ENCODE measurements at places on chromosomes 2 and 18.

GRCh38 chr18:35106845-35107148 is 65.6 kb downstream of the MAPRE2 start:
- DNase-seq = no peak
- no peak overlapping the region for H3K27ac ChIP-seq
- H3K36me3 ChIP-seq = peaks cover 2% of the 10 kb centered on the region
- no peaks in the 10 kb centered on the region for H3K27me3 ChIP-seq
- no peak overlapping the region for H3K4me3 ChIP-seq

DNA sequence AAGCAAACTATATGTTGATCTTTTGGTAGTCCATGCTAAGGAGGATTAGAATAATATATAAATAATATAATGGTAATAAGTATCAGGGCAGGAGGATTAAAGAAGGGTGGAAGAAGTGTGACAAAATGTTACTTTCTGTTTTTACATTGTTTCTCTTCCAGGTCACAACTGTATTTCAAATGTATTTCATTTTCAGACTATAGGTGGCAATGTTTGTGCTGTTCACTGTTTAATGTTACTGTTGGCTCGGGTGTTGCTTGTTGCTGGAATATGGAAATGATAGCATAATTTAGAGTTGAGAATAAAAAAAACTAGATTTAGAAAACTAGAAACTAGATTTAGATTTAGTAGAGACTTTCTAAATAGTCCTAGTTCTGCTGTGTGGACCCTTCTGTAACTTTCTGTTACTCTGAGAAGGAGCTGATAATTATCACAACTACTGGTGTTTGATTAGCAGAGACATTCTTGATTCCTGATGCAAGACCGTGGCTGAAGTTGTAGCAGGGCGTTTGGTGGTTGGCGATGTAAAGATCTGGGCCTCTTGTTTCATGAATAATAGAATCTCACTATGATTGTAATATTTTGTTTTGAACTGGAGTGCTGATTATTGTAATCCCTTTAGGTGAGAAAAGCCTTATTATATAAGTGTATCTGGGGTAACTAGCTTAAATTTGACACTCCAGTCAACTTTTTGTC is 7.9 kb downstream of the NEDD4L start:
- DNase-seq = no peak
- H3K4me1 ChIP-seq = peaks cover 2% of the 10 kb centered on the region
- peak overlapping the region; percentile 14 for H3K27ac ChIP-seq
- no peaks in the 10 kb centered on the region for H3K36me3 ChIP-seq

GRCh38 chr2:32614084-32614483 is 13.8 kb upstream of the TTC27 start:
- H3K4me1 ChIP-seq = peaks cover 2% of the 10 kb centered on the region
- peak overlapping the region; percentile 68 for H3K27ac ChIP-seq
- no peak for DNase-seq
- no peak overlapping the region for H3K4me3 ChIP-seq

DNA sequence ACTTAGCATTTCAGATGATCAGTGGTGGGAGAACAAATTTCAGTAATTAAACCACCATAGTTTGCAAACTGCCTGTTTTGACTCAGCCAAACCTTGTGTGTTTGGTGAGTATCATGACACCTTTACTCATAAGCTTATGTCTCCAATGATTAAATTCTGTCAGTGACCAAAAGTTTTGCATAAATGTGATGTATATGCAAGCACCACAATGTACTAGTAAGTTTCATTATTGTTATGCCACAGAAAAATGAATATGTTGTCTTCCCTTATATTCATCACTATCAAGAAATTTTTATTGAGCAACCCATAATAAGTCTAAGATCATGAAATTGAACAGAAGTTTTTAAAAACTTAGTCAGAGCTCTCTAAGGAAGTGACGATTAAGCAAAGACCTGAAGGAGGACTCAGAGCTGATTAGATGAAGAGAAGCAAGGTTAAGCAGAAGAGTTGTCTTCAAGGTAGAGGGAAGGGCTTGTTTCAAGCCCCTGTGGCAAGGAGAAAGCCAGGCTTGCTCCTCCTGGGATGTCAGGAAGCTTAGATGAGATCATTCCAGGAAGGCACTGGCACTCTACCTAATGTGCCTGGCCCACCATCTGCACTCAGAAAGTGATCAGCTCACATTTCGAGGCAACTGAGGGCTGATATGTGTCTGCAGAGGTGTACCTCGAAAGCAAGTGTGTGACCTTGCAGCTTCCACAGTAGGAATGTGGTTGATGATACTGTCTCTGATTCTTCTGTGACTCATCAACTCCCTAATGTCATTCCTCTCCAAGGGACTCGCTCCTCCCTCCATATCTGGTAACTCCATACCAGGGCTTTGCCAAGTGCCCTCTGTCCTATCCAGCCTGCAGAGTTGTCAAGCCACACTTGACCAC is 54.7 kb downstream of the KCTD18 start:
- H3K27ac ChIP-seq = no peak overlapping the region
- no peak for DNase-seq
- peaks cover 2% of the 10 kb centered on the region for H3K36me3 ChIP-seq
- peaks cover 17% of the 10 kb centered on the region for H3K4me1 ChIP-seq

GRCh38 chr2:9950521-9951271 is 797 bp upstream of the GRHL1 start:
- peak overlapping the region; percentile 56 for H3K27ac ChIP-seq
- no peak for DNase-seq
- peaks cover 55% of the 10 kb centered on the region for H3K27me3 ChIP-seq
- H3K4me3 ChIP-seq = peak overlapping the region; percentile 94

DNA sequence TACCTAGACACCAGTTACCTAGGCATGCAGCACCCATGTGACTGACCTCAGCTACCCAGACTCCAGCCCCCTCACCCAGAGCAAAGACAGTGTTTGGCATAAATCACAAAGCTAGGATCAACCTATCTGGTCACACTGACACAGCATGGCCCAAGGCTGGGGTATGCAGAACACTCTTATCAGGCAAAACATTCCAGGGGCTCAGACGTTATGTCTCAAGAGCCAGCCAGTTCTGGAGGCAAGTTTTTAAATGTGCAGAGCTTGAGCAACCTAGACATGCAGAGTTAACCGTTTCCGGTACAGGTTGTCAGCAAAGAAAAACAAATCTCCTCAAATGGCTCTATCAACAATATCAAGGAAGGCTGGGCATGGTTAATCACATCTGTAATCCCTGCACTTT is 92.8 kb downstream of the AP1S3 start:
- no peak overlapping the region for H3K27ac ChIP-seq
- peaks cover 2% of the 10 kb centered on the region for H3K4me1 ChIP-seq
- no peak overlapping the region for H3K4me3 ChIP-seq

- no peak overlapping the region for H3K4me3 ChIP-seq
- no peaks in the 10 kb centered on the region for H3K36me3 ChIP-seq
- H3K27ac ChIP-seq = no peak overlapping the region
- H3K27me3 ChIP-seq = peaks cover 5% of the 10 kb centered on the region
- no peaks in the 10 kb centered on the region for H3K4me1 ChIP-seq
Measured at GRCh38 chr2:109497911-109498870, 115.6 kb downstream of the SEPTIN10 start.

GRCh38 chr2:28292491-28292890 is 100.2 kb upstream of the FOSL2 start:
- DNase-seq = no peak
- H3K27me3 ChIP-seq = no peaks in the 10 kb centered on the region
- peaks cover under 1% of the 10 kb centered on the region for H3K36me3 ChIP-seq
- no peak overlapping the region for H3K4me3 ChIP-seq
- peaks cover under 1% of the 10 kb centered on the region for H3K4me1 ChIP-seq

DNA sequence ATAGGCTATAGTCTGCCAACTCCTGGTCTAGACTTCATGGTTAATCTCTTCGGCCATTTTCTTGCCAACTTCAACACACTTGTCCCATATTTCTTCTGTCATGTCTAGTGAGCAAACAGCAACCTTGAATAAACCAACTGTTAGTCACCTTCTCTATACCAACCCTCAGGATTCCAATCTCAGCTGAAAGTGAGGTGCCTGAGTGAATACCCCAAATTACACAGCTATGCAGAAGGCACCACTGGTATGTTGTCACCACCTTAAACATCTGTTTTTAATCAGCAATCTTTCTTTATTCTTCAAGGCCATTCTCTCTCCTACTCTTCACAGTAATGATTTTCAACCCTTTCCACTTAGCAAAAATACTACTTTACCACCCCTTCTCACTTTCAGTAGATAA is 39.3 kb downstream of the THOC1 start:
- peaks cover 3% of the 10 kb centered on the region for H3K4me1 ChIP-seq
- DNase-seq = no peak
- peak overlapping the region; percentile 55 for H3K27ac ChIP-seq
- no peak overlapping the region for H3K4me3 ChIP-seq
- H3K27me3 ChIP-seq = no peaks in the 10 kb centered on the region

DNA sequence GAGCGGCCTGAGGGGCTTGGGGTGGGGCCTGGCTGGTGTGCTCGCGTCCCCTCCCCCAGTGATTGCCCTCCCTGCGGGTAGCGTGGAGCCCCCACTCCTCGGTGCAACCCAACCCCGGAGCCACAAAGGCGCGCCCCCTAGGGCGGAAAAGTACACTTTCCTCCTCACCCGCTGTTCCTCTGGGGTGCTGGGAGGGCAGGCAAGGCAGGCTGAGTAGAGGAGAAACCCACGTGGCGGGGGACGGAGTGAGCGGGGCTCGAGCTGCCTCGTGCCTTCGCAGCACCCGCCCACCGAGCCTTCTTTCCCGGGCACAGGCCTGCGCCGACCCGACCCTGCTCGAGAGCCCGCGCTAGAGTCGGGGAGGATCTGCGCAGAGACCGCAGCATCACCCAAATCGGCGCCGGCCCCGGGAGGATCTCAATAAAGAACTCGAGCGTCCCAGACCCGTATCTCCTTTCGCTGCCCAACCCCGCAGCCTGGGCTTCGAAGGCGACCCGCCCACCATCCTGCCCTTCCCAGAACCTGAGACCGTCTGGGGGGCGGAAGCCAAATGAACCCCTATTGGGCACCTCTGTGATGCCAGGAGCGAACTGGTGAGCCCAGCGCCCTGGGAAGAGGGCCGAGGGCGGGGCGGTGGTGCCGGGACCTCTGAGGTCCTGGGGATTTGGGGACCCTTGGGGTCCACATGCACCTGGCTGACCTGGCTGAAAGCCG is 1.5 kb downstream of the UCN start:
- peaks cover 19% of the 10 kb centered on the region for H3K27me3 ChIP-seq
- no peak for DNase-seq
- H3K4me1 ChIP-seq = no peaks in the 10 kb centered on the region
- peak overlapping the region; percentile 70 for H3K4me3 ChIP-seq

GRCh38 chr2:75547345-75548035 is 13.2 kb downstream of the EVA1A start:
- H3K27me3 ChIP-seq = peaks cover 52% of the 10 kb centered on the region
- no peak overlapping the region for H3K27ac ChIP-seq
- no peak overlapping the region for H3K4me3 ChIP-seq
- no peaks in the 10 kb centered on the region for H3K4me1 ChIP-seq

GRCh38 chr2:168152902-168153530 is 94.4 kb downstream of the STK39 start:
- H3K36me3 ChIP-seq = peaks cover 7% of the 10 kb centered on the region
- no peak overlapping the region for H3K4me3 ChIP-seq
- DNase-seq = no peak
- H3K27ac ChIP-seq = no peak overlapping the region
- no peaks in the 10 kb centered on the region for H3K27me3 ChIP-seq

DNA sequence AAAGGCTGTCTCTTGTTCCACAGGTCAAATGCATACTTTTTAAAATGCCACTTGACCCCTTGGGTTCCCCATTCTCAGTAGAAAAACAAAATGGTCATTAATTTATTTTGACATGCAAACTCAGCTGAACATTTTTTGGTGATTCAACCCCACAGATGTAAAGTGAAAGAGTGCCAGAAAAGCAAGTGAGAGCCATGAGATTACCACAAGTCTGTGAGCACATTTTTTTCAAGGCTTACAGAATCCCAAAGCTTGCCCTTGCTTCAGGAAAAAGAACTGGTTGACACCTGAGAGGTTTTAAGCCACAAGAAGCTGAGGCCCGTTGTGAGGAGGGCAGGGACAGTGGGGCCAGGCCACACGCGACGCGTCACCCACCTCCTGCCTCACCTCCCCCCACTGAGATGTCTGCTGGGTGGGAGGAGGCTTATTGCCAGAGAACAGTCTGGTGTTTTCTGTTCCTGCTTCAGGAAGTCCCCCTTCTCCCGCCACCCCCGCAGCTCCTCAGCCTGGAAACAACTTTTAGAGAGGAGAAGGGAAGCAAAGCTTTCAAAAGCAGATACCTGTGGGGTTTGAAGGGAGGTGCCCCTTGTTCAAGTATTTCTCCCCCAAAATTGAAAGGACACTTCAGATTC is 70.4 kb upstream of the CYP1B1 start:
- H3K27me3 ChIP-seq = peaks cover 9% of the 10 kb centered on the region
- no peak overlapping the region for H3K27ac ChIP-seq
- H3K36me3 ChIP-seq = peaks cover 2% of the 10 kb centered on the region
- no peak for DNase-seq
- no peaks in the 10 kb centered on the region for H3K4me1 ChIP-seq

DNA sequence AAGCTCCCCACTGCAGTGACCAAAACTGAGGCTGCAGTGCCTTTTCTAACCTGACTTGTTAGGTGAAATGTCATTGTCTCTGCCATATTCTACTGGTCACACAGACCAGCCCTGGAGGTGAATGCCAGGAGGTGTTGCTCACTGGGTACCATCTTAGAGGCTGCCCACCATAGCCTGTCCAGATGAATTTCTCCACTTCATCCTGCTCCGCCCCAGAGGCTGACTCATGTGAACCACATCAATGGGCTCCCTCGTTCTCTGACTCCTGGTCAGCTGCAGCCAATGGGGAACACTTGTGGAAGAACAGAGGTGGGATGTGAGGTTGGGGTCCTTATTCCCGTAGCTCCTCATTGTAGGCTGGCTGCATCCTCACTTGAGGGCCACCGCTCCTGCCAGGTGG is 3.4 kb upstream of the NARS1 start:
- no peak overlapping the region for H3K27ac ChIP-seq
- no peak for DNase-seq
- no peaks in the 10 kb centered on the region for H3K27me3 ChIP-seq
- peaks cover 8% of the 10 kb centered on the region for H3K4me1 ChIP-seq
- peaks cover 2% of the 10 kb centered on the region for H3K36me3 ChIP-seq

DNA sequence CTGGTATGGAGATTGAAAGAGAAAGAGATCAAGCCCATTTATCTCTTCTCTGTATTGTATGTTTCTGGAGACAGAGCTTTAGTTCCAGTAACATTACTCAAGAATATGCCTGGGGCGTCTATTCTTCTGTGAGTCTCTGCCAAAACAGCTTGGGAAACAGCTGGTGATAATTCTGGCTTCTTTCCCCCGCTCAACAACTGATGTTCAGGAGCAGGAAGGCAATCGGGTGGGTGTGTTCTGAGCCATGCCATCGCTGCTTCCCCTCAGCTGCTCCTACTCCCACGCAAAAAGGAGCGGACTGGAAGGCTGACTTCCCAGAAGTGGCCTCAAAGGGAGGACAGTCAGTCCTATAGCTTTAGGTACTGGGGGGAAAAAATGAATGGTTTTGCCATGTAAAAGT is 695.1 kb downstream of the PLCL1 start:
- no peak overlapping the region for H3K4me3 ChIP-seq
- no peaks in the 10 kb centered on the region for H3K4me1 ChIP-seq
- H3K27me3 ChIP-seq = peaks cover 9% of the 10 kb centered on the region
- no peak overlapping the region for H3K27ac ChIP-seq
- DNase-seq = no peak
- H3K36me3 ChIP-seq = no peaks in the 10 kb centered on the region

GRCh38 chr2:11344956-11345677 is 681 bp upstream of the ROCK2 start:
- H3K4me3 ChIP-seq = peak overlapping the region; percentile 91
- peak overlapping the region; percentile 41 for H3K27ac ChIP-seq
- DNase-seq = peak; percentile 10
- H3K4me1 ChIP-seq = peaks cover 18% of the 10 kb centered on the region
- H3K36me3 ChIP-seq = peaks cover 2% of the 10 kb centered on the region

GRCh38 chr2:24492421-24493279 is 1.6 kb downstream of the NCOA1 start:
- H3K4me1 ChIP-seq = peaks cover 54% of the 10 kb centered on the region
- no peak for DNase-seq
- H3K27me3 ChIP-seq = no peaks in the 10 kb centered on the region
- H3K4me3 ChIP-seq = peak overlapping the region; percentile 91
- peak overlapping the region; percentile 85 for H3K27ac ChIP-seq
- H3K36me3 ChIP-seq = no peaks in the 10 kb centered on the region
